ENCODE measurements at places on chromosomes 7 and 10.

DNA sequence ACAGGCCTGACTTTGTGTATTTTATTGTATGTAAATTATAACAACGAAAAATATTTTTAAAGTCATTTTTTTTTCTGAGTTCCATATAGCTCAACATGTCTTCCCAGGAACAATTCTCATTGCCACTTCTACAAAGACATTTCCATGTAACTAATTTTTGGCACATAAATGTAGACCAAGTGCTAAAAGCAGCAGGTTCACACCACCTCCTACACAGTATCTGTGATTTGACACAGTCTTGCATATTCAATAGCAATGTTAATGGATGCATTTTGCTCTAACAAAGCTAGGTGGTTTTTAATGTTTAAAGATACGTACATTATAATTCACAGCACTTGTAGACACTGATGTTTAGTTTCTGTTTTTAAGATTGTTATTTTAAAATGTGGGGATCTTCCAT is 346.5 kb downstream of the GPAM start:
- H3K4me1 ChIP-seq: no peaks in the 10 kb centered on the region
- no peaks in the 10 kb centered on the region for H3K27me3 ChIP-seq
- no peak for DNase-seq
- H3K27ac ChIP-seq: no peak overlapping the region

DNA sequence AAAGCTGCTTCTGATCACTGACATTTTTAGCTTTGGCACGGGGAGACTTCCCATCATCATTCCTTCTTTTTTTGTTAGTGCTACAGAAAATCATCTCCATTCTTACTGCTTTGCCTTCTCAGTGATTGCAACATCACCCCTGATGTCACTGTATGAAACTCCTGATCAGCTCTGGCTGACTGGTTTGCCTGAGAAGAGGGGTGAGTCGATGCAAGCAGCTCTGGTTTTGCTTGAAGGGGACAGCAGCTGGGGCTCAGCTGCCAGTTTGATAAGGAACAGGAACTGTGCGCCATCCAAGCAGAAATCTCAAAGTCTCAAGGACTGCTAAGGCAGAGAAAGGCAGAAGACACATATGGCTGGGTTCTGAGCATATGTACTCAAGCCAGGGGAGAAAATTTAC is 808.5 kb upstream of the CELF2 start:
- no peaks in the 10 kb centered on the region for H3K4me1 ChIP-seq
- no peak overlapping the region for H3K4me3 ChIP-seq
- H3K27me3 ChIP-seq: no peaks in the 10 kb centered on the region

- no peaks in the 10 kb centered on the region for H3K4me1 ChIP-seq
- no peak overlapping the region for H3K27ac ChIP-seq
- DNase-seq: no peak
- no peaks in the 10 kb centered on the region for H3K27me3 ChIP-seq
- H3K4me3 ChIP-seq: no peak overlapping the region
Measured at GRCh38 chr7:145797507-145797906, 319.1 kb upstream of the CNTNAP2 start.

DNA sequence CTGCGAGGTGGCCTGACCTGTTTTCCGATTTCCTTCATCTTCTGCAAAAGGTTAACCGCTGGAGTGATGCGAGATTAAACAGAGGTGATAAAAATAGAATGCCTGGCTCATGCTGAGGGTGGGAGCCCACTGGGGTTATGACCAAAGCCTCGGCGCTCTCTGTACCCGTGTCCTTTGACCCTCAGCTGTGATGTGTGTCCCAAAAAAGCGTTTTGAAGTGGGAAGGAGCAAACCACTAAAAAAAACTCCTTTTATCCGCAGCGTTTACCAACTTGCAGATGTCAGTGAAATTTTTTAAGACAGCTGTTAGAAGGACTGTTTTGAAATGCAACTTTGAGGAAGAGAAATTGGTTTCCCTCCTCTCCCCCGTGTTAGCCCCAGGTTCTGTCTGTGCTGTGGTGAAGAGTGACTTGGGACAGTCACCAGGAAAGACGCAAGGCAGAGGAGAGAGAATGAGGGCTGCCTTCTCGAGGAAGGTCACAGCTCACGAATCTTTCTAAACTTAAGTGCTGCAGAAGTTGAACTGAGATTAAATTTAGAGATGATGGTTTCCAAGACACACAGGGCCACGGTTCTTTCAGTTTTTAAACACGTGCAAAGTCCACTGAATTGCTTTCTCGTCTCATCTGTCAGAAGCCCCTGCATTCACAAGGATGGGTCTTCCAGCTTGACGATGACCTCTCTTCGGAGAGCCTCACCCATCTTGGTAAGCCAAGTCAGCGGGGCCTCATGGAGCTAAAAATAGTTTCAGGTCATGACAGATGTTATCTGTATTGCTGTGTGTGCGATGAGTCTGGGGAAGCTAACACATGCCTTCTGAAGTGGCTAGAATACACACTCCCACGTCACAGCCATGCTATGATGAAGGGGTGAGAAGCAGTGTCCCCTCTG is 27.6 kb downstream of the AMZ1 start:
- no peak overlapping the region for H3K27ac ChIP-seq
- H3K4me3 ChIP-seq: no peak overlapping the region
- no peaks in the 10 kb centered on the region for H3K27me3 ChIP-seq
- H3K4me1 ChIP-seq: no peaks in the 10 kb centered on the region
- H3K36me3 ChIP-seq: no peaks in the 10 kb centered on the region
- DNase-seq: no peak

GRCh38 chr10:51462076-51462779 is 237.2 kb downstream of the CSTF2T start:
- H3K4me3 ChIP-seq: no peak overlapping the region
- no peaks in the 10 kb centered on the region for H3K36me3 ChIP-seq
- peaks cover 9% of the 10 kb centered on the region for H3K4me1 ChIP-seq
- H3K27me3 ChIP-seq: no peaks in the 10 kb centered on the region
- peak overlapping the region; percentile 12 for H3K27ac ChIP-seq
- no peak for DNase-seq

Measured in aorta (tissue), 5 donors.